ENCODE measurements at places on chromosomes 3 and 15.

- no peak for DNase-seq
Measured at GRCh38 chr3:108931035-108931434, 22.6 kb downstream of the GUCA1C start.

DNA sequence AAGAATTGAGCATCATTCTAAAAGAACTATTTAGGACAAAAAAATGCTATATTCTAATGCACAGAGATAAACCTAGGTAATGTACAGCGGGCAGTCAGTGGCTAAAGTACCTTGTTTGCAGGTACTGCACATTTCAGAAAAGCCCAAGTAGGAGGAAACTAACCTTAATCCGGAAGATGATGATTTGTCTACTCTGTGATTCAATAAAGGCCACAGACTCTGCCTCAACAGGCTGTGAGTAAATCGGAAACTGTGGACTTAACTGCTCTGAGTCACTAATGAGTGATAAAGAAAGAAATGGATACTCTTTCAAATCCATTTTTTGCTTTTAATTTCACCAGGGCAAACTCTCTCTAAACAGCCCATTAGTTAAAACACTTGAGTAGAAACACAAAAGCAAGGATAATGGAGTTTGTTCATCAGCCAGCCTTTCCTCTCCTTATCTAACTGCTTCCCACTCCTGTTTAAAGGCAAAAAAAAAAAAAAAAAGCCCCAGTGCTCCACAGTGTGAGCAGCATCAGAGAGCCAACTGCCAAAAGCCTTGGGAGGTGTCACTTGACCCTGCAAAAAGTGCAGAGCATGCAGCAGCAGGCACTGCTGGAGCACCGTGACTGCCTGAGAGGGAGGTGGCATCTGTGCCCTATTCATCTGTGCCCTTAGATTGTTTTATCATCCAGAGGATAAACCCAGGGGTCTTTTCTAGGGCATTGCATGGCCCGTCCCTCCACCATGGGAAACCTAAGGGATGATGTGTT, 187.7 kb downstream of the SATB1 start:
- peak; percentile 64 for DNase-seq

DNA sequence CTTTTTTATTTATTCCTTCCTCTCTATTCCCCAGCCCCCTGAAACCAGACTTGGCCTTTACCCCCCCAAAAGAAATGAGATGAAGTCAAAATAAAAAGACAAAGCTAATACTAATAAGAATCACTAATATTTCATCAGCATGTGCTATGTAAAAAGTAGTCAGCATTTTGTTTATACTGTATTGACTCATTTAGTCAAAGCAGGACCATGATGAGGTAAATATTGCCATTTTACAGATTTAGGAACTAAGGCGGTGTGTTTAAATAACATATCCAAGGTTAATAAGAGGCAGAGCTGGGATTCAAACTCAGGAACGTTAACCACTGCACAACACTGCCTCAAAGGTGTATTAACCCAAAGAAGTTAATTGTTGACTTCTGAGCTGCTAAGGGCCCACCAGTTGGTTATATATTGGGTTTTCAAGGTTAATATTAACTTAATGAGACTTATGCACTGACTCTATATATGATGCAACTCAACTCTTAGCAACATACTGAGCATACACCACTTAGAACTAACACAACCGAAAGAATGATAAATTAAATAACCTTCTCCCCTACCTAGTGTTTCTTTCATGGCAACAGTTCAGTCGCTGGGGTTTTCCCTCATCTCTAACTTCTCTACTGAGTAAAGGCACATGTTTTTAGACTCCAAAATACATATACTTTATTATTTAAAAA, 34.7 kb downstream of the FOXP1 start:
- DNase-seq: no peak

DNA sequence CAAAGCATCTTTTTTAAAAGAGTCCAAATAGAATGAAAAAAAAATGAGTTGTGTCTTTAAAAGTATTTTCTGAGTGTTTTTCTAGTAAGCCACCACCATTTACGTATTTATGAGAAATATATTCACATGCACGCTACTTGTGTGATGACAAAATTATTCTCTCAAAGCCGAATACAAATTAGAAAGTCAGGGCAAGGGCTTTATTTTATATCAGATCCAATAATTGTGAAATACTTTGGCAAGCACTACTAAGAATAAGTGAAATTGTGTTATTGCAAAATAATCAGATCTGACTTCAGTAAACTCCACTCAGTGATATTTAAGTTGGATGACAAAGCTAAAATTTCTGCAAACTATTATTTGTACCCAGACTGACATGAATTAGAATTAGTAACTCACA, 589.3 kb upstream of the KCNMB2 start:
- peak; percentile 12 for DNase-seq

DNA sequence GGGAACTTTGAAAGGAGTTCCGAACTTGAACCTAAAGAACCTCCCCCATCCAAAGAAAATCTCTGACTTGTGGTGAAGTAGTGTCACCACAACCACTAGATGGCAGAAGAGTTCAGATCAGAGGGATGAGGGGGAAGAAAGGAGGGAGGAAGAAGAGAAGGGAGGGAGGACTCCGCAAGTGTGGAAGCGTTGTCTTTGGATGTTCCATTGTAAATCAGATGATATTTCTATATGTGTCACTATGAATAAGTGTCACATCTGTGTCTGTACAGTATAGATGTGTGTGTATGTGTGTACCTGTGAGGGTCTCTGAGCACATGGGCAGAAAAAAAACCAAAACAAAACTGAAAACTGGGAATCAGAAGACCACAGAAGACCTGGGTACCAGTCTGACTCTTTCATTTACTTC, 16.9 kb downstream of the SLC24A1 start:
- peak; percentile 81 for DNase-seq

GRCh38 chr3:33141006-33141405, 27.2 kb downstream of the CRTAP start:
- DNase-seq: no peak

DNA sequence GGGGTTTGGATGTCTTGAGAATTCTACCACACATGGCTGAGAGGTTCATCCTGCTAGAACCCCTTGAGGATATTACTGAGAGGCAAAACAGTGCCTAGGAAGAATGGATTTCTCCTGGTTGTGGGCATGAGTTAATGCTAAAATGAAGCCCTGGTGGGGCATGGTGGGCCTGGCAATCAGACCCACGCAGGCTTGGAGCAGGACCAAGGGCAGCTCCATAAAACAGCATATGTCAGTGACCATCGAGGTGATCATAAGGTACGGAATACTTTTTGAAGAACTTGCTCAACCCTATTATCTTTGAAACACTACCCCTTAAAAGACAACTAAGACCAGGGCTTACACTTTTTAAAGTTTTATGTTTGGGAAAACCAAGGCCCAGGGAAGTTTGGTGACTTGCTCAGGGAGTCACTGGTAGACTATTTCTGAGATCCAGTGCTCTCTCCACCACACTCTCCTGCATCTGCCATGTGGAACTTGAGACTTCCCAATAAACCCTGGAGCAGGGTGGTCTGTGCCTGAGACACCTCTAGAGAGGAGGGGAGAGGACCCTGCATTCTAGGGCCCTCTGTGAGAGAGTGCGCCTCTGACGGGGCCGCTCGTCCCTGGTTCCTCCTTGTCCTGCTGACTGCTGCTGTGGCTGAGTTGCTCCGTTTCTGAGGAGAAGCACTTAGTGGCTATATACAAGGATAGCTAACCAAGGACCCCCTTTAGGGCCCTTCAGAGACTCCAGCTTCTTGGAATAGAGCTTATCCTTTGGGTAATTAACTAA, 28.0 kb upstream of the TIMP4 start:
- DNase-seq: no peak

GRCh38 chr3:117433427-117433826, 723.8 kb downstream of the TUSC7 start:
- DNase-seq: no peak

- no peak for DNase-seq
Measured at GRCh38 chr15:63350178-63350621, 31.4 kb downstream of the CA12 start.
